ENCODE measurements at places on chromosomes 1 and 21.

DNA sequence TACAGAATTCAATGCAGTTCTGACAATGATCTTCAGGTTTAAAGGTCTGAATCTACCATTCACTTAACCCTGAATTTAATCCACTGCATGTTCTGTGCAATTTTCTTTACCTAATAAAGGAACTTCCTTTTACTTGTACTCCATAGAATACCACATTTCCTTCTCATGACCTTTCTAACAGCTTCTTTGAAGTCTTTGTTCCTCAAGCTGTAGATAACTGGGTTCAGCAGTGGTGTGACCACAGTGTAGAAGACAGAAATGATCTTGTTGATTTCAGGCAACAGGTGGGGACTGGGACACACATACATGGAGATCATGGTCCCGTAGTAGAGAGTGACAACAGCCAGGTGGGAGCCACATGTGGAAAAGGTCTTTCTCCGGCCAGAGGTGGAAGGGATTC, 878 bp downstream of the OR11L1 start:
- no peak for DNase-seq

GRCh38 chr1:193960040-193960439, 773.6 kb upstream of the B3GALT2 start:
- no peak for DNase-seq

DNA sequence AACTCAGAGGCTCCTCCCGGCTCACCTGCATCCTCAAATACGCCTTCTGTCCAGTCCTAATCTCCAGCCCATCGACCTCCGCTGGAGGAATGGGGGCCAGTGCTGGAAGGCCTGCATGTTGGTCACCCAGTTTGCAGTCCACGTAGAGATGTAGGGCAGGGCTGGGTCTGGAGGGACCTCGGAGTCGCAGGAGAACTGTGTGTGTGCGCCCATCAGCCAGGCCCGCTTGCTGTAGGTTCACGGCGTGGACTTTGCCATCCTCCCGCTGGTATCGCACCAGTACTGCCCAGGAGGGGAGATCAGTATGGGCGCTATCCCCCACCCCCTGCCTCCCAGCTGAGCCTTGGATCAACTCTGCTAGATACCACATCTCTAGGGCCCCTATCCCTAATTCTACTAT, 2.7 kb downstream of the THBS3 start:
- no peak for DNase-seq

DNA sequence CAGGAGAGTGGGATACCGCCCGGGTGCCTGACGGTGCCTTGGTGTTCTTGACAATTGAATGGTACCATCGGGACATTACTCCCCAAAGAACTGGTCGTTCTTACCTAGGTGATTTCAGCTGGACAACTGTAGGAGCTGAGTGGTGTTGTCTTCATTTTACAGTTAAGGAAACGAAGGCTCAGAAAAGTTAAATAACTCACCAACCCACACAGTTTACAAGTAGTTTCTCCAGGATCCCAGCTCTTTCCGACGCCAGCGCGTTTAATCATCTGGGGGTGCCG, 1.6 kb downstream of the PIK3CD start:
- DNase-seq = no peak

DNA sequence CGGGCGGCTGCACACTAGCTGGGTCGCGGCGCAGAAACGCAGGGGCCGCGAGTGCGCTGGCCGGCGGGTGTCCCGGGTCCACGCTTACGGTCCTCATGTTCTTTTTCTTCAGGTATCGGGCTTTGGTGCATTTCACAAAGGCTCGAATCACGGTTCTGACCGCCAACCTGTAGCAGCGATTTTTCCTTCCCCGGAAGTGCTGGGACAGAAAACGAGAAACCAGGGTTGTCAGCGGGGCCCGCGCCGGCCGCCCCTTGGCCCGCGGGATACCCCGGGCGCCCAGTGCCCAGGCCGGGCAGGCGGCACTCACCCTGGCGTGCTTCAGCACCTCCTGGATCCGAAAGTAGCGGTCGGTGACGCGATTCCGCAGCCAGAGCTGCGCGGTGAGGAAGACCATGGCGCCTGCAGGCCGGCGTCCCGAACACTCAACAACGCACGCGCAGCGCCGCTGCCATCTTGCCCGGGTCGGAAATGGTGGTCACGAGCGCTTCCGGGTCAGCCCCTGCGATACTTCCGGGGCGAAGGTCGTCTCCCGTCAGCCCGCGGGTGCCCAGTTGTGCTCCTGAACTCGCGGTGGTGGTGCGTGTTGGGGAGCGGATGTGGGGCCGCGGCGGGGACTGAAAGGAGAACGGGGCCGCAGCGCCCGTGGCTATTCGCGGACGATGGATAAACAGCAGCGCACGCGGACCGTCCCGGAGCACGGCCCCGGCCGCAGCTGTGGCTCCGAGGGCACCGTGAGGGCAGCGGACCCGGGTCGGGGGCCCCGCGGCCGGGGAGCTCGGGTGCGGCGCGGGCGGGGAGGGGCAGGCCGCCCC, at the start of gene MRPL20:
TSS of gene MRPL20 (minus strand) at position 473 of the 815 bp plus-strand sequence. CDS start at position 397, 76 bp downstream.
- DNase-seq = peak; percentile 78

GRCh38 chr1:11611638-11612327, 42.4 kb downstream of the FBXO2 start:
- DNase-seq = no peak

GRCh38 chr1:109823543-109824348, 60.0 kb upstream of the EPS8L3 start:
- no peak for DNase-seq

- no peak for DNase-seq
These were observed 74.4 kb downstream of the CAMTA1 start for GRCh38 chr1:6859415-6860343.

DNA sequence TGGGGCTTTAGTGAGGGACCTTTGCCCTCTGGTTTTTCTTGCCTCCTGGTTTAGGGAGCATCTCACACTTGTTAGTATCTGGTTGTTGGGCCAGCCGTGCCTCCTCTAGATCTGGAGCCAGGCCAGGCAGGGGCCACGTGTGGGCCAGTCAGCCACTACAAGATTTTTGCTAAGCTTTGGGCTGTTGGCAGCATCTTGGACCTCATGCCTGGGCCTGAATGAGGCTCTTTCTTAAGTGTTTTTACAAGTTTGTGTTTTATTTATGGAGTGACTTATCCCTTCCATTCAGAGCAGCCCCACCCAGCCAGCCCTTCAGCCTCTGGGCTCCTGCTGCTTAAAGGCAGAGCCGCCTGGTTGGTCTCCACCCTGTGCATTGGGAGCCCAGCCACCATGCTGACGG, 1.6 kb upstream of the SH3BGRL3 start:
- DNase-seq = no peak

DNA sequence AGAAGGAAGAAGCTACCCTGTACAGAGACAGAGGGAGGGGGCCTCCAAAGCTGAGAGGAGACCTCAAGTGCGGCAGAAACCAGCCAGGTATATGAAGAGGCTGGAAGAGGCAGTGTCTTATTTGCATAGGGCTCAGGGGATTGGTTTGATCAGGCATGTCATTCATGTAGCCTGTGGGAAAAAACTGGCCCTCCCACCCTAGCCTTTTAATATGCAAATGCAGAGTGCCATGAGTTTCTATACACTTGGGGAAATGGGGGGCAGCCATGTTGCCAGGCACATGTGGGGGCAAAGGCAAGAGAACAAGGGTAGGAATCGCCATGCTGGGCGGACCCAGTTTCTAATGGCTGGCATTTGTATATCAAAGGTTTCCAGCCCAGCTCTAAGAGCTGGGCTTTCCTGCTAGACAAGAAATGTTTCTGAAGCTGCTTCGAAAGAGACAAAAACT, 172.7 kb downstream of the RASAL2 start:
- DNase-seq = no peak

DNA sequence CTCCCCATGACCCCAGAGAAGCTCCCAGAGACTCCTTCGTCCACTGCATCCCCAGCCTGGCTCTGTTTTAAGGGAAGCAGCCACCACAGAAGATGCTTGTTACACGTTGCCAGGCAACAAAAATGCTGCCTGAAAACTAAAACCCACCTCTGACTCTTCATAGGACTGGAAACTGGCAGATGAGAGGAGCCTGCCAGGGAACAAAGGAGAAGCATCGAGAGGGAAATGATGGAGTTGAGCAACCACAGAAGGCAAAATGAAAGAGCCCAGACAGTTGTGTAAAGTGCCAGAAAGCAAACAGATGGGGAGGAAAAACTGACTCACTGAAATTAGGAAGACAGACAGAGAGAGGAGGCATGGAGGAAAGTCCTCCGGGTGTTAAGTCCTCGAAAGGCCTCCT, 118.4 kb downstream of the KCNN3 start:
- DNase-seq = no peak

GRCh38 chr1:43316738-43317520, 16.1 kb downstream of the TIE1 start:
- DNase-seq = no peak

GRCh38 chr1:223479261-223479660, 86.0 kb downstream of the CCDC185 start:
- no peak for DNase-seq

DNA sequence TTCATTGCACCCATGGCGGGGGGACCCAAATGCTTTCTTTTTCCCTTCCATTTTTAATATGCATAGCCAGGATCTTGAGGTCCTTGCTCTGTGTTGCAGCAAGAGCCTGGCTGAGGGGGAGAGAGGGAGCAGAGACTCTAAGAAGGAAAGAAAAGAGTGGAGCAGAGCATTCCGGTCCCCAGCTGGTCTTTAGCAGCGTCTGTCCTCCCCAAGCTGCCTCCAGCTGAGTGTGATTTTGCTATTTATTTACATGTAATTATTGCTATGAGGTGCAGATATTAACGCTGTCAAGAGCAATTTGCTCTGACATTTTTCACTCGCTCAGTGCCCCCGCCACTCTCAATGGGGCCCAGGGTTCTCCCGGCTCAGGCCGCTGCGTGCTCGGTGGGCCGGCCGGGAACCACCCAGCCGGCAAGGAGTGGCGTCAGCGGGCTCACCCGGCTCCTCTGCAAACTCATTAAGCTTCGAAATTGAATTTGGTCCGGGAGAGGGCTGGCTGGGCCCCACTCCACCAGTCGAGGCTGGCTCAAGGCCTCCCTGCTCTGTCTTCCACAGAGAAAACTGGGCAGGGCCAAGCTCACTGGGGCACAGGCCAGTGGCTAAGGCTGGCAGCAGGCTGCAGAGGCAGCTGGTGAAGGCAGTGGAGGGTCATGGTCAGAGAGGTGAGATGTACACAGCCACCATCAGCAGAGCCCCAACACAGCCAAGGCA, 93.2 kb downstream of the PAX7 start:
- no peak for DNase-seq

- no peak for DNase-seq
These were observed 132.6 kb downstream of the DHRS3 start for GRCh38 chr1:12485231-12486058.

DNA sequence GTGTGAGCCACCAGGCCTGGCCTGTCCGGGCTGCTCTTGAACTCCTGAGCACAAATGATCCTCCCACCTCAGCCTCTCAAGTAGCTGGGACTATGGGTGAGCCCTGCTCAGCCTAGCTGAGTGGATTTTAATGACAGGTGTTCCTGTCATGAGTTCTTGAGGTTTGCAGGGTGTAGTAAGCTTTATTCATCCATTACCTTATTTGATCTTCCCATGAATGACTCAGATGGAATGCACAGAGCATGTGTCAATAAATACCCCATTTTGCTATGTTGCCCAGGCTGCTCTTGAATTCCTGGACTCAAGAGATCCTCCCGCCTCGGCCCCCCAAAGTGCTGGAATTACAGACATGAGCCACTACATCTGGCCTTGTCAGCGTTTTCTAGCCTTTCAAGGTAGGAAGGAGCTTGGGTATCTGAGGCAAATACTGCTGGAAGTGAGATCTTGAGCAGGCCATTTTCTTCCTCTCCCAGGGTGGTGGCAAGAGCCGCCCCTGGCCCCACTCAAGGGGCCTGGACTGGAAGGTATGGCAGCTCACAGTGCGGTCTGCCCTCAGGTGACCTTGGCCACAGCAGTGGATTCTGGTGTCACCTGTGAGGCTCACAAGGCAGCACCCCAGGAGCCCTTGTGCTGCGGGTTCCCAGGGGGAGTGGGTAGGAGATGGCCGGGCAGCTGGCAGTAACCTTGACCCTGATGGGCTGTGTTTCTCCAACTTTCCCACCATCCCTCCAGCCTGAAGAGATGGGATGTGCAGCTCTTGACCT, 20.0 kb downstream of the PIK3CD start:
- no peak for DNase-seq

DNA sequence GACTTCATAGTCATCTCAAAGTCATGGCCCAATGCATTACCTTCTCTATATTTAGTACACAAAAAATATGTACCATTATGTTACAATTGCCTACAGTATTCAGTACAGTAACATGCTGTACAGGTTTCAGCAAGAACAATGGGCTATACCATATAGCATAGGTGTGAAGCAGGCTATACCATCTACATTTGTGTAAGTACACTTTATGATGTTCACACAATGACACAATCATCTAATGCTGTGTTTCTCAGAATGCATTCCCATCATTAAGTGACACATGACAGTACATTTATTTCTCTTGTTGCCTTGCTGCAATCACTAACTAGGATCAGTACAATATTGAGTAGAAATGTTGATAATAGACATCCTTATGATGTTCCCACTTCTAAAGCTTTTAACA, 46.5 kb upstream of the NFIA start:
- DNase-seq = no peak

GRCh38 chr1:15852036-15852827, 4.7 kb downstream of the SPEN start:
- DNase-seq = no peak

DNA sequence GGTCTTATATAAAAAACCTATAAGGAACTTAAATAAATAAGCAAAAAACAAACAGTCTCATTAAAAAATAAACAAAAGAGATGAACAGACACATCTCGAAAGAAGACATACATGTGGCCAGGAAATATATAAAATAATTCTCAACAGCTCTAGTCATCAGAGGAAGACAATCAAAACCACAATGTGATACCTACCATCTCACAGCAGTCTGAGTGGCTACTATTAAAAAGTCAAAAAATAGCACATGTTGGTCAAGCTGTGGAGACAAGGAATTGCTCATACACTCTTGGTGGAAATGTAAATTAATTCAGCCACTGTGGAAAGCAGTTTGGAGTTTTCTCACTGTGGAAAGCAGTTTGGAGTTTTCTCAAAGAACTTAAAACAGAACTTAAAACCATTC, 100.3 kb upstream of the ADAMTS5 start:
- DNase-seq = no peak

DNA sequence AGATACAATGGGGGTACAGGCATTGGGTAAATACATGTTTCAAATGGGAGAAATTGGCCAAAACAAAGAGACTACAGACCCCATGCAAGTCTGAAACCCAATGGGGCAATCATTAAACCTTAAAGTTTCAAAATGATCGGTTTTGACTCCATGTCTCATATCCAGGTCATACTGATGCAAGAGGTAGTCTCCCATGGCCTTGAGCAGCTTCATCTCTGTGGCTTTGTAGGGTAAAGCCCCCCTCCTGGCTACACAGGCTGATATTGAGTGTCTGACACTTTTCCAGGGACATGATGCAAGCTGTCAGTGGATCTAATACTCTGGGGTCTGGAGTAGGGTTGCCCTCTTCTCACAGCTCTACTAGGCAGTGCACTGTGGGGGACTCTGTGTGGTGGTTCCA, 286.1 kb downstream of the LRRIQ3 start:
- no peak for DNase-seq

Measured in D721Med (cell line).